ENCODE measurements at places on chromosomes 11 and 22.

DNA sequence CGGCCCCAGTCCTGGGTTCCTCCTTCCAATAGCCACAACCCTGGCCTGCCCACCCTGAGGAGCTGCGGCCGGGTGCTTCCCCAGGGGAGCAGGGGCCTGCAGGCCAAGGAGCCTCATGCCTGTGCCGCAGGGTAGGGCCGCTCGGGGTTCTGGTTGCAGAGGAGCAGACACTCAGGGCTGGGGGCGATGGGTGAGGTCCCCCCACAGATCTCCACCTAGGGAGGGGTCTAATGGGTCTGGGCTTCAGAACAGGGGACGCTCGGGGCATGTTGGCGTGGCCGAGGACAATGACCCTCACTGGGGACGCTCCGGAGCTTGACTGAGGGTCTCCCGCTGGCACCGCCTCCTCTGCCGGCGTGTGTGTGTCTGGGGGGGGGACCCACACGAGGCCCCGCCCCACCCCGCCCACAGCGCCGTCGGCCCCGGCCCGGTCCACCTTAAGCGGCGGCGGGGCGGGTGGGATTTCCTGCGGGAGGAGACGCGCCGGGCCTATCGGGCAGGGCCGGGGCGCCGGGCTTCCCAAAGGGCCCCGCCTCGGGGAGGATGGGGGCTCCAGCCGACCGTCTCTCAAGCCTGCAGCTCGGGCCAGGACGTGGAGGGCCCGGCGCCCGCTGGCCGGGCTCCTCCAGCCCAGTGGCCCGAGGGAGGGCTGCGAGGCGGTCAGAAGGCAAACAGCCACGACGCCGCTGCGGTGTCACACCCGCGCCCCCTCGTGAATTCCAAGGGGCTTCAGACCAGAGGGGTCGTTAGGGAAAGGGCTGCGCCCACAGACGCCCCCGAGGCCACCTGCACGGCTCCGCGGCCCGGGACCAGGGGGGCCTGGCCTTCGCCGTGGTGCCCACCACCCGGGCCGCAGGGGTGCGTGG lies 640 bp upstream of the ZDHHC8 start:
- DNase-seq = peak; percentile 86

- no peak for DNase-seq
Measured at GRCh38 chr11:33001751-33002542, 13.7 kb upstream of the DEPDC7 start.

- DNase-seq = no peak
Measured at GRCh38 chr22:50702821-50703725, 30.4 kb downstream of the SHANK3 start.

- DNase-seq = peak; percentile 73
Measured at GRCh38 chr22:27836181-27836580, 34.6 kb upstream of the MN1 start.

GRCh38 chr11:128893578-128894285 lies 2.6 kb downstream of the KCNJ5 start:
- no peak for DNase-seq

All from umbilical cord (tissue), 2 donors.